Globus pallidus (tissue), 1 donor: ENCODE measurements at places on chromosomes 5 and 9.

GRCh38 chr5:58224221-58224620, 235.7 kb downstream of the PLK2 start:
- no peak for DNase-seq

DNA sequence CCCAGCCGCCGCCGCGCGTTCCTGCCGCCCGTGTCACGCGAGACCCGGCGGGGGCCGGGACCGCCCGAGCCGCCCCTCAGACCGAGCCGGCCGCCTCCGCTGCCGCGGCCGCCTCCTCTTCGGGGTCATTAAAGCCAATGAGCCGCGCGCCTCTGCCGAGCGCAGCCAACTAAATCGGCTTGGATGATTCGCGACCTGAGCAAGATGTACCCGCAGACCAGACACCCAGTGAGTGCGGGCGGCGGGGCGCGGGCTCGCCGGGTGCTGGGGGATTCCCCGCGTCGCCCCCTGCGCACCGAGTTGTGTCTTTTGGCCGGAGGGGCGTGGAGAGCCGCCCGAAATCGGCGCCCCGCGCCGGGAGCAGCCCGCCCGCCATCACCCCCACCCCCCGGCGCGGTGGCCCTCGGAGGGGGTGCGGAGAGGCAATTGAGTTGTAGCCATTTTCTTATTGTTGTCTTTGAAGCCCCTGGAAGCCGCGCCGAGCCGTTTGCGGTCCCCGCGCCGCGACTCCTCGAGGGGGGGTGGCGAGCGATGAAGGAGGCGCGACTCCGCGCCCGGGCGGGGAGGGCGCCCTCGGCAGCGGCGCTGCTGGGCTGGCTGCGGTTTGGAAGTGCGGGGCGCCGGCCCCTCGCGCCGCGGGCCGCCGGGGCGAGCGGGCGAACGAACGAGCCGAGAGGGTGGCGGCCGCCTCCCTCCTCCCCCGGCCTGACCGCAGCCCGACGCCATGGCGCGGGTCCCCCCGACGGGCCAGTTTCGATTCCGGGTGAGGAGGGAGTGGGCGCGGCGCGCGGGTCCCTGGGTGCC, 1.0 kb downstream of the TLE4 start:
- DNase-seq, result no peak

- DNase-seq, result no peak
Measured at GRCh38 chr9:82560457-82560904, 502.5 kb downstream of the RASEF start.

GRCh38 chr5:83101514-83101913, 24.2 kb downstream of the XRCC4 start:
- DNase-seq, result no peak

DNA sequence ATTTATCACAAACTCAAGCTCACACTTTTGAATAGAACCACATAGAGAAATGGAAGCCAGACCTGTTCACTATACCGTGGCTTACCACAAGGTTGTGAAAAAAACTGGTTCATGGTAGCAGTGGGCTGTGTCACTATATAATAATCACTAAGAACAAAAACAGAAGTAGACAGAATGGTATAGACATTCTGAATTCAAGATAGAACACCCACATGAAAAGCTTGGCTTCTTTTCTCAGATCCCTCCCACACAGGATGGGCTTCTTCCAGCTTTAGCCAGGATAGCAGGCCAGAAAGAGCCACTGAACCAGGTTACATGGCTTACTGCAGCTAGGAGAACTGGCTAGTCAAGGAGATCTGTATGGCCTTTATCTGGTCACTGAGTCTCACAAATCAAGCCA, 6.1 kb upstream of the NRG2 start:
- no peak for DNase-seq

DNA sequence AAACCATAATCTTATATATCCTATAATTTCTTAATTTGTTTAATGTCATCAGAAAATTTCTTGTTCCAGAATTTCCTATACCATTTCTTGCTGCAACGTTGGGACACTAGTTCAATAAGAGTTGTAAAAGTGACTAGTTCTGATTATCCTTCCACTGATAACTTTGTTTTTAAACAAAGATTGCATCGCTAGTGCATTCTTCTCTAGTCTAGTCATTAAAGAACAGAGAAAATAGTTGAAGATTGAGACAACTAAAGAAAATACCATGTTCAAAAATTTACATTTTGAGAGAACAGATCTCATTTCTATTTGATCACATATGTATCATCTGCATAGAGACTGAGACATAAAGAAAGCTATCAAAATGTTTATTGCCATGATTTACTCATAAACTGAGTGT, 1888.2 kb downstream of the EFNA5 start:
- no peak for DNase-seq

GRCh38 chr9:113930390-113930783, 54.3 kb downstream of the ZNF618 start:
- no peak for DNase-seq

- no peak for DNase-seq
Measured at GRCh38 chr9:126682928-126683697, 69.4 kb downstream of the LMX1B start.

GRCh38 chr5:146669656-146670055, 153.7 kb upstream of the GPR151 start:
- DNase-seq, result no peak

DNA sequence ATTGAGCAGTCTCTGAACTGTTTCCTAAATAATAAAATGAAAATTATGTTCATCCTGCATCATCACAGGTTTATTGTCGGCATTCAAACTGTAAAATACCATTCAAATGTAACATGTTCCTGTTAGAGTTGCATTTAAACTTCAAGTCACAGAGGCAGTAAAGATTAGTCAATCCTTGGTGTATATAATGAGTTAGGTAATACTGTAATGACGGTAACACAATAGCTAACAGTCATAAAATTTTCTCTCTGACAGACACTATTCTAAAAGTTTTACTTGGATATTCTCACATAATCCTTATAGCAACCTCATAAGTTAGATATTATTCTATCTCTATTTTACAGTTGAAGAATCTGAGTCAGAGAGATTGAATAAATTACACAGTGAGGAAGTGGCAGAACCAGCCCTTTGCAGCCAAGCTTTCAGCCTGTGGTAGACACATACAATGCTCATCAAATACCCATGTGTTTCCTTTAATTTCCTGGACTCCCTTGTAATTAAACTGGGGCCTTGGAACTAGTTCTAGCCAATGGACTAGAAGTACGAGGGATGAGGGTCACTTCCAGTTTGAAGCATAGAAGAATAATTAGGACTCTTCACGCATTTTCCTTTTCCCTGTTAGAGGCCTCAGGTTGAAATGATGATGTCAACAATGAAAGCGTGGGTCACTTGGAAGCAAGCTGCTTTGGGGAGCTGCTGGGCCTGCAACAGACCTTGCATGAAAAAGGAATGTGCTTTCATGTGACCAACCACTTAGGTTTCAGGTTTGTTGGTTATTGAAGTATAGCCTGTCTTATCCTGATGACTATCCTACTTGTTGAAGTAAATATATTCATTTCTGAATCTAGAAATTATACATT, 12.3 kb upstream of the CAST start:
- DNase-seq, result peak; percentile 21

GRCh38 chr5:135465391-135466122, 13.4 kb upstream of the TIFAB start:
- no peak for DNase-seq

- DNase-seq, result no peak
Measured at GRCh38 chr9:76044266-76044819, 153.9 kb downstream of the PCSK5 start.

DNA sequence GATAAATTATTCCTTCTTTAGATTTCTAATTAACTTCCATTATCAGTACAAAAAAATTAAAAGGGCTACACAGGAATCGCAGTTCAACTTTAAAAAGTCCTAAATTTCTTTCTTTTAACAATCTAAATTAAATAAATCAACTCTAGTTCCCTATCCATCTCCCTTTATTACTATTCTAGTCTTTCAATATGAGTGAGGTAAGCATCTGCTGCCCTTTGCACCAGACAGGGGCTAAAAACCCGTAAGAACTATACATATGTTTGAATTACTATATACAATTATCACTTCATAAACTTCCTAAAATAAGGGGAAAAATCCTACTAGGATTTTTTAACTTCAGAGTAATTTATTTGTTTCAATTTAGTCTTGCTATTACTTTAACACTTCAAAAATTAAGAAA, 145.6 kb downstream of the SSBP2 start:
- DNase-seq, result no peak

GRCh38 chr9:22537721-22538120, 91.1 kb downstream of the DMRTA1 start:
- no peak for DNase-seq

- DNase-seq, result no peak
Measured at GRCh38 chr9:135379540-135380267, 99.9 kb upstream of the PPP1R26 start.

DNA sequence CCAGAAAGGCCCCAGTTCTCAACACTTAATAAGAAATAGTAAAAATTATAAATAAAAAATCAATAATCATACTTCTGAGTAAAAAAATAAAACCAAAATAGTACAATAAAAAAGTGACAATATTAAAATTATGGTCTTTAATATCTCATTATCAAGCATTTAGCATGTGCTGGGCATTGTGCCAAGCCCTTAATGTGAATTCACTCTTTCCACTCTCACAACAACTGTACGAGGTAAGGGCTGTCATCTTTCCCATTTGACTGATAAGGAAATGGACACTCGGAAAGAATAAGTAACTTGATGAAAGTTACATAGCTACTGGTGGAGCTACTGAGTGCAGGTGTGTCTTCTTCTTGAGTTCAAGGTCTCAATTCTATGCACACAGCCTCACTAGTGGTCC, 43.6 kb downstream of the SEC61B start:
- DNase-seq, result no peak

DNA sequence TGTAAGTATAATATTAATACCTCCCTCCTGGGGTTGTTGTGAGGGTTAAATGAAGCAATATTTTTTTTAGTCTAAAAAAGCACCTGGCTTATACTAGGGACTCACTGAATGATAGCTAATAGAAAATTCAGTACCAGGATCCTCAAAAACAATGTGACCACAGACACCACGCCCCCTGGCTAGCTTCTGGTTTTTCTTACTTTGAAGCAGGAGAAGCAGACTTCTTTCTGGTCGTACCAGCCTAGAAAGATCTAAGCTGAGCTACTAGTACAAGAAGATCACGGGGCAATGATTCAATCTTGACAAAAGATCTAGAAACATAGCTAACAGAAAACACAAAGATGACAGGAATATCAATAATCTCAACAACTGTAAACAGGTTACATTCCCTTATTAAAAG, 218.5 kb upstream of the SLC30A5 start:
- no peak for DNase-seq

- no peak for DNase-seq
Measured at GRCh38 chr9:37453827-37454226, 11.4 kb downstream of the ZBTB5 start.

GRCh38 chr9:8332331-8332650, 532.7 kb upstream of the DMAC1 start:
- no peak for DNase-seq

- no peak for DNase-seq
Measured at GRCh38 chr5:163306421-163306820, 131.0 kb upstream of the CCNG1 start.

- no peak for DNase-seq
Measured at GRCh38 chr5:123454259-123454911, 31.2 kb upstream of the CEP120 start.

GRCh38 chr9:126303488-126303887, 23.1 kb upstream of the MVB12B start:
- no peak for DNase-seq

GRCh38 chr9:136693490-136694162, 6.4 kb upstream of the AGPAT2 start:
- DNase-seq, result no peak

DNA sequence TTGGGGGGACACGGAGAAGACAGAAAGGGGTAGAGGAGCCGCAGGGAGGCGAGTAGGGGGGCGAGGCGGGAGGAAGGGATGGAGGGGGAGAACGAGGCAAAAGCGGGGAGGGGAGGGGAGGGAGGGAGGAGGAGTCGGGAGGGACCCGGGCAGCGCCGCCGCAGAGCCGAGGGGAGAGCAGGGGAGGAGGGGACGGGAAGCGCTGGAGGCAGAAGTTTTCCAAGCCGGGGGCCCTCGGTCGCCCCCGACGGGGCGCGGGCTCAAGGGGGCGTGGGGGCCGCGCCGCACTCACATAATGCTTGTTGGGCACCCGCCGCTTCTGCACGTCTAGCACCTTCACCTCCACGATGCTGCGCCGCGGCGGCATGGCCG, 353 bp downstream of the SH3PXD2B start:
- DNase-seq, result peak; percentile 65

GRCh38 chr5:172999974-173000373, 16.4 kb downstream of the ATP6V0E1 start:
- no peak for DNase-seq
